Activated gamma-delta T cell treated with anti-CD3 and anti-CD28 coated beads, Interleukin-2, amount 50 U/mL, for 16 hours (primary cell): ENCODE measurements at places on chromosomes 12 and 14.
A peak's percentile ranks its signal among the peaks of the same experiment; 100 is the strongest.

- no peak for DNase-seq
Observed at GRCh38 chr12:43155376-43155775, 396.6 kb downstream of the ADAMTS20 start.

DNA sequence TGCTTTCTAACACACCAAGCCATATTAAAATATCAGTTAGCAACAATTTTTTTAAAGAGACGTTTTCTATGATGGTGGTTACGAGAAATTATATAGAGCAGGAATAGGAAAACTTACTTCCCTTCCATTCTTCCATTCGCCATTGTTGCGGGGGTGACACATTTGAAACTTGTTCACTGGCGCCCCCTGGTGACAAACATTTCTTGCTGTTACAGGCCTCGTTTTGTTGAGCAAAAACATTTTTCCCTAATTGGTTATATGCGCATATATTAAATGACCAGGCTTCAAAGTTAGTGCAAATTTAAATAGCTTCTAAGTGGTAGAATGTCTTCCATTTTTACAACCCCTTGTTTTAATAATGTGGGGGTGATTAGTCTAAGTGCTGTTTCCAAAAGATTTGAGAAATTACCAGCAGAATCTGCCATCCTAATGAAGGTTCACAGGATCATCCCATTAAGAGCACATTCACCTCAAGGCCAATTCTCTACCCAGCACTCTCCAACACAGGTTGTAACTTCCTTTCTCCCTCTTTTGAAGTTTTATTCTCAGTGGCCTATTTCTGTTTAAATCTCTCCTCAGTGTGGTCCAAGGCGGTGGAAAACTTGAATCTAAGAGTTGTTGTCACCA, 1124.7 kb downstream of the FLRT2 start:
- peak; percentile 2 for DNase-seq

GRCh38 chr12:41621291-41621690, 433.2 kb downstream of the PDZRN4 start:
- no peak for DNase-seq

DNA sequence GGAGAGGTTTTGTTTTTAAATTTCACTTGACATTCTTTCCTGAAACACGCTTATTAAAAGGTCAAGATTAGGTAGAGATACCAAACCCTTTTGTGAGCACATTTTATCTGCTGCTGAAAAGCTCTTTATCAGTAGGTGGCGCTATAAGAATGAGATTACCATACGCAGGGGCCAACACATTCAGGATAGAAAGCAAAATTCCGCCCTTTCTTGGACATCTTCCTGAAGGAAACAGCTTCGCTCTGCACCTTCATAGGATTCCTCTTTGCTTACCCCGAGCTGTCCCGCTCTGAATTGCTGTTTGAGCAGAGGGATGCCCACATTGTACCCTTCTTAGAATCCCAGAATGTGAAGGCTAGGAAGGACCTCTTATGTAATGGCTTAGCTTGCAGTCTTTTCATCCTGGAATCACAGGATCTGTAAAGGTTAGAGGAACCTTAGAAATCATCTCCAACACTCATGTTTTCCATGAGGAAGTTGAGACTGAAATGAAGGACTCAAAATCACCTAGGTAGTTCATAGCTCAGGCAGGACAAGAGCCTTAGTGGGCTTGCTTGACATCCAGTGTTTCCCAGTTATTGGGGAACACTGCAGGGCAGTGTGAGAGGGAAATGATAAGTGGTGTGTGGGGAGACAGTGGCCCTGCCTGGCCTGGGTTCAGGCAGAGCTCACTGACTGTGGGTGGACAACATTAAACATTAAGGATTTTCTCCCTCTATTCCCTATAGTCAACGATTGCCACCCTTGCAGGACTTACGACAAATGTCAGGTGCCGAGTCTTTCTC, 38.7 kb upstream of the CRY1 start:
- DNase-seq: no peak

- DNase-seq: no peak
Observed at GRCh38 chr14:56137849-56138248, 19.6 kb downstream of the PELI2 start.

DNA sequence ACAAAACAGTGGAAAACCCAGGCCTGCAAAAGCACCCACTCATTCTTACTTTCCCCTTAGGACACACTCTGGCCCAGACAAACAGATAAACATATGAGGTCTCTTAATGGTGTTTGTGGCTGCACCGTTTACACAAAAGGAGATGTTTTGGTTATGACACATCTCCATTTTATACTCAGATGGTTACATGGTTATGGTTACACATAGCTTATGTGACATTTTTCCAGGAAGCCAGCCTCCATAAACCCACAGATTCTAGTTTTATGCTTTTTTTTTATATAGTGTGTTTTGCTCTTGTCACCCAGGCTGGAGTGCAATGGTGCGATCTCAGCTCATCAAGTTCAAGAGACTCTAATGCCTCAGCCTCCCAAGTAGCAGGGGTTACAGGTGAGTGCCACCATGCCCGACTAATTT, 3.5 kb upstream of the KLRD1 start:
- DNase-seq: no peak

- DNase-seq: no peak
Observed at GRCh38 chr14:55238019-55238680, 33.1 kb upstream of the FBXO34 start.

- DNase-seq: no peak
Observed at GRCh38 chr14:65772921-65773574, 360.5 kb downstream of the FUT8 start.

DNA sequence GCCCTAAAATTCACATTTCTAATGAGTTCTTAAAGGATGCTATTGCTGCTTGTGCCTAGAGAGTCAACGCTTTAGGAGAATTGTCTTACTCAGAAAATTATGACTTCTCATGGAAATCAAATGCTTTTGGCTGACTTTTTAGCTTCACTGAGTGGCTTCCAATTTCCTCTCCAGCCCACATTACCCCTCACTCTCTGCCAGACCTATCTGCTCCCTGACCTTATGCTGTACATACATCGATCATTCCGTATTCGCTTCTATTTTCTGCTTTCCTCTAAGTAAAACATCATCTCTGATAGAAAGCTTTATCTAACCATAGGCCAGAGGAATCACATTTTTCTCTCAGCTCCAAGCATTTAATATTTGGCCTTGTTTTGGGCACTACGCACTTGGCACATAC, 12.5 kb upstream of the SMCO3 start:
- no peak for DNase-seq

GRCh38 chr12:47882781-47883546, 21.8 kb downstream of the VDR start:
- no peak for DNase-seq

GRCh38 chr12:109612975-109613502, 39.4 kb downstream of the MVK start:
- no peak for DNase-seq

- no peak for DNase-seq
Observed at GRCh38 chr12:132393245-132393795, 63.9 kb upstream of the GALNT9 start.

GRCh38 chr12:71250166-71250565, 92.4 kb upstream of the TSPAN8 start:
- no peak for DNase-seq

DNA sequence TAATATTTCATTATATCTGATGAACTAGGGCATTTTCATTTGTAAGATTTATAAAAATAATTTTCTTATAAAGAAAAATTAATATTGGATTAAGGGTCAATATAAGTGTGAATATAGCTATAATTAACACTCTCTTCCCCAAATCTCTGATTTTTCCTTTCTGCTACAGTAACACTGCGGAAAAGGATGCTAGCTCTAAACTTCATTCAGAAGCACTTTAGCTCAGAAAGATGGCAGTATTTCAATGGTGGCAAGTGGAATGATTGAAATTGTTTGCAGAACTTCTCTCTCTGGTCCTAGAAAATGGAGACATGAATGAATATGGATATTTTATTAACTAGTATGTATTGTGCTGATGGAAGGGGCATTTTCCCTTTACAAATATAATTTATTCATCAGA, 8.4 kb downstream of the NPAS3 start:
- no peak for DNase-seq

DNA sequence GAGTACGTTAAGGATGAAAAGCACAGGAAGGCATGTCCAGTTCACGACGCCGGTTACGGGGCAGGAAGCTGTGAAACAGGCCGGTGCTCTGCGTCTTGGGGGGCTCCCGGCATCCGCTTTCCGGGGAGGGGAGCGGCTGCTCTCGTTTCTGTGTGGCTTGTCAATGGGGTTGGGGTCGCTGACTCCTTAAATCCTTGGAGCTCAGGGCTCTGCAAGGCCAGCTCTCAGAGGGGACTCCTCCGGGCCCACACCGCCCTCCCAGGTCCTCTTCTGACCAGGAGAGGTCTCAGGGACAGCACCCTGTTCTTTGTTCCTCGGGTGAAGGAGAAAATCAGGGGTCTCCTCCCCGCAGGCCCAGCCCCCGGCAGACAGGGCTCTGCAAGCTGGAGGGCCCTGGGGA, 78.1 kb downstream of the GALNT9 start:
- DNase-seq: no peak

DNA sequence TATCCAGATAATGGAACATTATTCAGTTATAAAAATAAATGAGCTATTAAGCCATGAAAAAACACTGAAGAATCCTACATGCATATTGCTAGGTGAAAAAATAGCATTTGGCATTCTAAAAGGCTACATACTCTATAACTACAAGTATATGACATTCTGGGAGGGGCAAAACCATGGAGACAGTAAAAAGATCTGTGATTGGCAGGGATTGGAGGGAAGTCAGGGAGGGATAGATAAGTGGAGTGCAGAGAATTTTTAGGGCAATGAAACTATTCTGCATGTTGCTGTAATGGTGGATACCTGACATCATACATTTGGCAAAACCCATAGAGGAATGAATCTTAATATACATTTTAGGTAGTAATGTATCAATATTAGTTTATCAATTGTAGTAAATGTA, 63.1 kb upstream of the SLC38A2 start:
- DNase-seq: no peak

DNA sequence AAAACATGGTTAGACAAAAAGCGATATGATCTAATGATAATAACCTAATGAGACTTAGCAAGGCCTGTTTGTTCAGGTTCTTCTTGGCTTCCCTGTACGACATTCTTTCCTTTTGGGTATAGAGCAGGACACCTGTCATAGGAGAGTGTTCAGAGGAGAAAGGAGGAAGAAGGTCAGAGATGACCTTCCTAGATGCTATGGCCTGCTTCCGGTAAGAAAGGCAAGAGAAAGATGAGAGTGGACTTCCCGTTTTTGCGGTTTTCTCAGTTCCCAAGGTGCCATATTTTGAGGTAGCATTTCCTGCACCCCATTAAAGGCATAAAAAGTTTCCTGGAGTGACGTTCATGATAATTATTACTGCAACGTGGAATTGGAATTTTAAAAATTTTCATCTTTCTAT, 8.7 kb downstream of the CLEC4E start:
- DNase-seq: no peak

GRCh38 chr14:103627073-103628025, 1.7 kb upstream of the KLC1 start:
- DNase-seq: no peak

DNA sequence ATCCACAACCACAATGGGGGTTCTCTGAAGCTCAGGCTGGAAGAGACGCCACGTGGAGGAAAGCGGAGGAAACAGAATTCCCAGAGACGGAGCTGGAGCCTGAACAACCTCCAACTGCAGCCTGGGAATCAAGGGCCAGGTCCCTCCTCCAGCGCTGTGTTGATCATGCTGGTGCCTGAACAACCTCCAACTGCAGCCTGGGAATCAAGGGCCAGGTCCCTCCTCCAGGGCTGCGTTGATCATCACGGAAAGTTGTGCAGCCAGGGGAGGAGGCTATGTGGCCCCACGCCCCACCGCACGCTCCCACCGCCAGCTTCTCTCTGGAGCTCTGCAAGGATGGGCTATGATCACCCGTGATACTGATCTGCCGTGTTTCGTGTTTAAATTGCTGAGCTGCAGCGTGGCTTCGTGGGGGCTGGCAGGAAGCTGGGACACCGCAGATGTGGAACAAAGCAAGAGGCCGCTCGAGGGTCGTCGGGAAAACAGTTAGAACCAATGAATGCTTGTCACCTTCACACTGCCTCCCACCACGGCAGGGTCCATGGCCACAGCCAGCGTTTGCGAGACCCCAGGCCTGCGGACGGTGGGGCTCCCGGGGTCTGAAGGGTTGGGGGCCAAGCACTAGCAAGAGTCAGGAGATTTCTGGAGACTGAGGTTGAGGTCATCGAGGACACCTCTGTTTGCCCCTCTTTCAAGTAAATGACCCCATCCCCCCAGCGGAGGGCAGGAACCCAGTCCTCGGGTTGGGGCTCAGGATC, 51.8 kb upstream of the FBRSL1 start:
- no peak for DNase-seq

DNA sequence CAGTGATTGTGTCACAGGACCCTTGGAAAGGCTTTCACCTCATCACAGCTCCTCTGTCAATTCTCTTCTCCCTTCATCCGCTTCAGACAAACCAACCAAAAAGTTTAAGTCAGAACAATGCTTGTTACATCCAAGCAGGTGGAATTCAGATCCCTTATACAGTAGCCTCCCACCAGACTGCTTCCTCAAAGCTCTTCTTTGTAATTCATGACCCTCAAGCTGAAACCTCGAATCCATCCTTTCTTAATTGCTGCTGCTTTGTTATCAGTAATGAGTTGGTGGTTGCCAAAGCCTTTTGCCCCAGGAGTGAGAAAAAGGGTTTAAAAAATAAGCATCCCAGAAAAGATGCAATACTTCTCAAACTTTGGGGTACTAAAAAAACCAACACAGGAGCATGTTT, 9.5 kb downstream of the BEST3 start:
- no peak for DNase-seq

DNA sequence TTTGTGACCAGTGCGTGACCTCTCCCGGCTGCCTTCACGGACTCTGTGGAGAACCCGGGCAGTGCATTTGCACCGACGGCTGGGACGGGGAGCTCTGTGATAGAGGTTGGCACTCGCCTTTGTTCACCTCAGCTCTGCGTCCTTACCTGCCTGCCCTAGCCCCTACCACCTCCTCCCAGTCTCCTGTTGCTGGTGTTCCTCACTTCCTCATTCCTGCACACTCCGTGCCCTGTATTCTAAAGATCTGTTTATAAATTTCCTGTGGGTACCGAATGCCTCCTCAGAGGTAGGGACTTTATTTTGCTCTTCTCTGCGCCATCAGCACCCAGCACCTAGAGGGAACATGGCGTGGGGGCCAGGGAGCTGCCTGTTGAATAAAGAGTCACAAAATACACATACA, 2.3 kb downstream of the DLK1 start:
- no peak for DNase-seq

DNA sequence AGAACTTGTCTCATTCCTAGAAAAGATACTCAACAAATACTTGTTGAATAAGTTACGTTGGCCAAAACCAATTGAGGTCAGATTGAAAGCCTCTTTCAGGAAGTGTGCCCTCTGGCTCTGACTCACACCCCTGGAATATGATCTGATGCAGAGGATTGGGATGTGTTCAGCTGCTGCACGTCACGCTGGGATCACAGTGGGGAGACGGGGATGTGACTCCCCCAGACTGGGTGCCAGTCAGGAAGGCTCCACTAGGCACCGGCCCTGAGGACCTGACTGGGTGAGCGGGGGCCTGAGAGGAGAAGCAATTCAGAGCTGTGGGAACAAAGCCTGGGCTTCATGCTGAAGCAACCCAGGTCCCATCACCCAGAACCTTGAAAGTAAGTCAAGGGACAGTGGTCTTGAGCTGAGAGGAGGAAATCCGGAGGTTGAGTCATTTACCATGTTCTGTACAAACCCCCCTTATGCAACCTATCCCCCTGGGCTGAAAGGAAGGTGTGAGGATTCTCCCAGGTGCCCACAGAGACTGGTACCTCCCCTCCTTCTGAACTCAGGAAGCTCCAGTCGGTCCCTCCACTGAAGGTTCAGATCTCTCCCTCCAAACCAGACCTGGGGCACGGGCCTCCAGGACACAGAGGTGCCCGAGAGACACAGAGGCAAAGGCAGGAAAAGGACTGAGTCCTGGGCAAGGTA, 3.9 kb downstream of the CEBPE start:
- DNase-seq: no peak
